Spinal cord (tissue), 10 donors: ENCODE measurements at places on chromosomes 4 and X. TPM values are rescaled to one million over a fixed set of nuclear protein-coding genes. Genes with fewer than 3 reads are reported as not detected.

C4orf36 gene
- polyA plus RNA-seq = 2.2 TPM

GPC4 gene
- 15.5 TPM for polyA plus RNA-seq

SERTM2 gene
- polyA plus RNA-seq = 1.4 TPM

DNAJB14 gene
- 20.2 TPM for polyA plus RNA-seq

DIAPH2 gene
- 4.7 TPM for polyA plus RNA-seq

KANTR gene
- polyA plus RNA-seq = 25.0 TPM

TAPT1 gene
- polyA plus RNA-seq = 48.6 TPM

CCDC149 gene
- 27.1 TPM for polyA plus RNA-seq

CABS1 gene
- polyA plus RNA-seq = not detected

CDS1 gene
- polyA plus RNA-seq = 15.4 TPM

ABHD18 gene
- 9.9 TPM for polyA plus RNA-seq

DKK2 gene
- 5.7 TPM for polyA plus RNA-seq

SLC25A5 gene
- polyA plus RNA-seq = 274 TPM

TMEM128 gene
- polyA plus RNA-seq = 50.2 TPM

DAPP1 gene
- polyA plus RNA-seq = 0.53 TPM

ZMAT1 gene
- polyA plus RNA-seq = 42.1 TPM

REELD1 gene
- polyA plus RNA-seq = 0.16 TPM

GLOD5 gene
- polyA plus RNA-seq = not detected

PAGE4 gene
- not detected for polyA plus RNA-seq
